Activated CD4-positive, CD25-positive, alpha-beta regulatory T cell treated with anti-CD3 and anti-CD28 coated beads, Interleukin-2, amount 50 U/mL, for 72 hours (primary cell): ENCODE measurements at places on chromosomes 12 and 14.

- DNase-seq, result no peak
These were observed 210.9 kb upstream of the FKBP4 start for GRCh38 chr12:2583642-2584401.

- DNase-seq, result no peak
These were observed 88.9 kb downstream of the MSRB3 start for GRCh38 chr12:65367396-65367795.

DNA sequence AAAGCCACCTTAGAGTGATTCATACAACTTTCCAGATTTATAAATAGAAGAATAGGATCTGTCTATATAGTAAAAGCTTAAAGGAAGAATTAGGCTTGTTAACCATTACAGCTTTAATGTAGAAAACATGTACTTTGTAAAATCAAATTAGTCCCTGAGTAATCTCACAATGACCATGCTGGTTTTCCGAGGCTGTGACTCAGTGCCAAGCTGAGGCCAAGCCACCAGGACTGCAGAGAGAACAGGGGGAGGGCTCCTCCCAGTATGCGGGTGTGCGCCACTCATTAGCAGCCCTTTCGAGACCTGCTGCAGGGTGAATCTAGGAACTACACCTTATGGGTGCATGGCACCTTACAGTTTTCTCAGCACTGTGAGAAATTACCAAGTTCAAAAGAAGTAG is 167.0 kb downstream of the EFCAB11 start:
- no peak for DNase-seq

GRCh38 chr14:103121846-103122584 is 1.2 kb upstream of the TNFAIP2 start:
- DNase-seq, result no peak
